Heart right ventricle (tissue), 16 donors: ENCODE measurements at places on chromosomes 5 and 9. TPM values are rescaled to one million over a fixed set of nuclear protein-coding genes. Genes with fewer than 3 reads are reported as not detected.

DNA sequence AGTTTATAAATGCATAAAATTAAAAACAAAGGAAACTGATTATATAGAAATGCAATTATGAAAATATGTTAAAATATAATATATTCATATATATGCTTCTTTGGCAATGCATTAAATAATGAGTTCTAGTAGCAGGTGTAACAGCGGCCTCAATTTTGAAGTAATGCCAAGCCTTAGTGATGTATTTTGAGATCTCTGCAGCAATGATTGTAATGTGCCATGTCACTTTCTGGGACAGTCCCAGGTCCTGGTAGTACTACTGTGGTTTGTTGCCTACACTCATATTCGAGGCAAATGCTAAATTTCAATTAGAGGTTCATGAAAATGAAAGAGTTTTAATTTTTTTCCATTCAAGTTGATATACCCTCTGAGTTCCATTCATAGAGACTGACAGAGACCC is 75.8 kb upstream of the ORM1 start:
- H3K27me3 ChIP-seq: no peaks in the 10 kb centered on the region
- no peak for DNase-seq
- no peak overlapping the region for H3K27ac ChIP-seq
- H3K4me1 ChIP-seq: peaks cover 35% of the 10 kb centered on the region
- H3K36me3 ChIP-seq: no peaks in the 10 kb centered on the region
- no peak overlapping the region for H3K4me3 ChIP-seq

DNA sequence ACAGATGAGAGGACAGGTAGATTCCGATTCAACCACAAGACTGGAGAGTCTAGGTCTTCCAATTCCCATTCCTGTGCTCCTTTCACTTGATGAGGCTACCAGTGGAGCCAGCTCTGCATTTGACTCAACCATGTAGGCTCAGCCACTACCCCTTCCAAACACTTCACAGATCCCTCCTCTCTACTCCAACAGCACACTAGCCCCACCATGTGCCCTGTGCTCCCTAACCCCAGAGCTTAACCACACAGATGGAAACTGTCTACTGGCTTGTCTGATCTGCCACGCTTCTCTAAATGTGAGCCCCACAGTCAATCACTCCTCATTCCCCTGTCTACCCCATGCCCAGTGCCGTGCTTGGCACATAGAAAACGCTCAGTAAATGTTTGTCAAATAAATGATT is 508.2 kb downstream of the CDK5RAP2 start:
- H3K27me3 ChIP-seq: peaks cover 10% of the 10 kb centered on the region
- DNase-seq: no peak
- no peaks in the 10 kb centered on the region for H3K36me3 ChIP-seq

GRCh38 chr5:74130155-74130897 is 504.3 kb downstream of the ARHGEF28 start:
- peaks cover 21% of the 10 kb centered on the region for H3K4me1 ChIP-seq
- H3K27me3 ChIP-seq: no peaks in the 10 kb centered on the region
- no peaks in the 10 kb centered on the region for H3K36me3 ChIP-seq
- H3K27ac ChIP-seq: no peak overlapping the region
- H3K4me3 ChIP-seq: no peak overlapping the region
- no peak for DNase-seq

- H3K27ac ChIP-seq: no peak overlapping the region
- H3K36me3 ChIP-seq: no peaks in the 10 kb centered on the region
- H3K4me1 ChIP-seq: peaks cover 40% of the 10 kb centered on the region
- no peaks in the 10 kb centered on the region for H3K27me3 ChIP-seq
Observed at GRCh38 chr9:35508069-35508468, 18.2 kb downstream of the RUSC2 start.

Gene AGXT2
- not detected for total RNA-seq

Gene EXOSC2
- total RNA-seq: 17.7 TPM

Gene CCDC69
- 103 TPM for total RNA-seq

Gene PRUNE2
- total RNA-seq: 2.6 TPM
